ENCODE measurements at places on chromosomes 12 and 14. TPM values are rescaled to one million over a fixed set of nuclear protein-coding genes. Genes with fewer than 3 reads are reported as not detected.

- no peak for DNase-seq
These were observed 91.9 kb downstream of the SYNE3 start for GRCh38 chr14:95424529-95424928.

GRCh38 chr14:73500360-73500759 is 9.6 kb downstream of the RIOX1 start:
- no peak for DNase-seq

- no peak for DNase-seq
These were observed 1061.8 kb upstream of the FLRT2 start for GRCh38 chr14:84468153-84468552.

GRCh38 chr12:40911676-40912075 is 219.4 kb downstream of the CNTN1 start:
- DNase-seq: no peak

DNA sequence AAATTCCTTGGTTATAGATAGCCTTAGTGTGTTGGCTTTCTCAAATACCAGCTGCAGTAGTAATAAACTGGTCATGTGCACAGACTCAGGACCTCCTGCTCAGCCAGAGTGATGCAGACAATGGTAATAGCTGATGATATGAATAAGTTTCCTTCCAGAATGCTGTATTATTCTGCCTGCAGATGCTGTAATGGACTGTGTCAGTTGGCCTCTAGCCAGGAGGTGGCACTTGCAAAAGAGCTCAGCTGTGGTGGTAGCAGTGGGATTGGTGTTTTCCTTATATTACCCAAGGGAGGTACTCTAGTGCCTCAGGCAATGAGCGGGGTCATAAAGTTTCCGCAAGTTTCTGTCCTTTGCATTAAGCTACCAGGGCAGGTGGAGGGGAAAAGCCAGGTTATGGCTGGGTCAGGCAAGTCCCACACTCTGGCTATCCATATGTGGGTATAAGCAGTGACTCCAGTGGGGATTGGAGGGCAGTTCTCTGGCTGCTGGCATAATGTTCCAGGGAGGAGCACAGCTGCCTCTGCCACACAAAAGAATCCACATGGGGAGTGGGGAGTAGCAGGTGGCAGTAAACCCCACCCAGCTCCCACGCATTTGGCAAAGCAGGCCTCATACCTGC is 14.0 kb upstream of the MUCL1 start:
- no peak for DNase-seq

DNA sequence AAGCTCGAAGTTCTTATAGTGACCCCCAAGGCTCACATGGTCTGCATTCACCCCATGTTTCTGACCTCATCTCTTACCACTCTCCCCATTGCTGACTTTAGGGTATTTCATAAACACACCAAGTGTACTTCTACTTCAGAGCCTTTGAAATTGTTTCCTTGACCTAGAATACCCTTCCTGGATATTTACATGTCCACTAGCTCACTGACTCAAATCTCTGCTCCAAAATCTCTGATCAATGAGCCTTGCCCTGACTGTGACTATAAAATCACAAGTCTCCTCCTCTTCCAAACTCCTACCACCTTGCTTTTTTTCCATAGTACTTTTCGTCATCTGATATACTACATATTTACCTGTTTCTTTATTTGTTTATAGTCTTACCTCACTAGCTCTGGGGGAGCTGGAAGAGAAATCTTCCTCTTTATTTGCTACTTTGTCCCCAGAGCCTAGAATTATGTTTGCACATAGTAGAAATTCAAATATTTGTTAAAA is 105.1 kb downstream of the RMST start:
- no peak for DNase-seq

DNA sequence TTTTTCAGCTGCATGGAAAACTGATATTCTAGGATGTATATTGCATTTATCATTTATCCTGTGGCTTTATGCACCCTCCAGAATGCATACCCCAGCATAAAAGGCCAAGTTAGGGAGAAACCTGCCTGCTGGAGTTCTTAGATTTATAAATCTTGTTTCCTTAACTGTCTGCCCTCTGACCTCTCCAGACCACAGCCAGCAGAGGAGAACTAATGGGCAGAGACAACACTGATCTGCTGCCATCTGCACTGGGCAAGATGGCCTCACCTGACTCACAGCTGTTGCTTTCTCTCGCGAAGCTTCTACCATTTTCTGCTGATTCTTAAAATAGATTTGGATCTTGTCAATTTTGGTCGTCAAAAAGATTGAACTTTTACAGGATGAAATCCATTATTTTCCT is 65.8 kb downstream of the PPP2R5C start:
- DNase-seq: no peak

DNA sequence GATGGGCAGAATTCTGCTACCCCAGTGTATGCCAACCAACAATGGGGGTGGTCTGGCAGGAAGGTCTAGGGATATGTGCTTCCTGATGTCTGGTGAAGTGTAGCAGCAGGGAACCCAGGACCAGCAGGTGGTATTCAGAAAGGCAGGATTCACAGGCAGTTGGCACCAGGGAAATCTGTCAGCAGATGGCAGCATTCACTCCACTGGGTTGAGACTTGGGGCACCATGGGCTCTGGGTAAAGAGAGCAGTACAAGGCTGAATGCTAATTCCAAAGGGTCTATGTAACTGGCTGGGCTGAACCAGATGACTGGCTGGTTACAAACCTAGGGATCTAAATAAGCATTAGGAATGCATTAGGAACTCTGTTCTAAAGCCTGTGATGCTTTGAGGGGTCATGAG is 466.9 kb upstream of the STXBP6 start:
- DNase-seq: no peak

DNA sequence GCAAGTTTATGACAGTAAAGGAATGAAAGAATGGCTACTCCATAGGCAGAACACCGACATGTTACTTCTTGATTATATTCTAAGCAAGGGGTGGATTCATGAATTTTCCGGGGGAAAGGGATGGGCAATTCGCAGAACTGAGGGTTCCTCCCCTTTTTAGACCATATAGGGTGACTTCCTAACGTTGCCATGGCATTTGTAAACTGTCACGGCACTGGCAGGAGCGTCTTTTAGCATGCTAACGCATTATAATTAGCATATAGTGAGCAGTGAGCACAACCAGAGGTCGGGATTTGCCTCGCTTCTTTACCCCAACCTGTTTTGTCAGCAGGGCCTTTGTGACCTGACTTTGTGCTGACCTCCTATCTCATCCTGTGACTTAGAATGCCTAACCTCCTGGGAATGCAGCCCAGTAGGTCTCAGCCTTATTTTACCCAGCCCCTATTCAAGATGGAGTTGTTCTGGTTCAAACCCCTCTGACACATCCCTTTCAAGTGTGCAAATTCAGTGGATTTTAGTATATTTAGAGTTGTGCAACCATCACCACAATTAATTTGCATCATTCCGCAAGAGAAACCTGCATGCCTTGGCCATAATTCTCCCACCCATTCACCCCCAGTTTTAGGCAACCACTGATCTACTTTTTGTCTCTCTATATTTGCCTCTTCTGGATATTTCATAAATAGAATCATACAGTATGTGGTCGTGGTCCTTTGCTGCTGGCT is 27.4 kb downstream of the PALS1 start:
- no peak for DNase-seq

GRCh38 chr12:92860521-92860920 is 68.6 kb downstream of the EEA1 start:
- DNase-seq: no peak

- no peak for DNase-seq
These were observed 25.5 kb downstream of the LRTM2 start for GRCh38 chr12:1845886-1846285.

DNA sequence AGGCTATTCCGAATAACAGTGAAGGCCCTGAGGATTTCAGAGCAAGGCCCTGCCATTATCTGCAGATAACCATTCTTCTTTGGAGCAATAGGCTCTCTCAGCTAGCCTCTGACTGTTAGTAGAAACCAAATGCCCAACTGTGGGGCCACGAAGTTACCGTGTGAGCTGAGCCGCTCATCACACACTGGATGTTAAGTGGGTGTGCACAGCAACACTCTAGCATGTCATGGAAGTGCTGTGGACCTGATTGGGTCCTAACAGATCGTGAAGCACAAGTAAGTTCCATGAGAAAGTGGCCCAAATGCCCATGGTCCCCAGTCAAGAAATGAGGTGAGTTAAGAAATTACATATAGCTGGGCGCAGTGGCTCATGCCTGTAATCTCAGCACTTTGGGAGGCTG is 190.4 kb downstream of the ALG10 start:
- no peak for DNase-seq

DNA sequence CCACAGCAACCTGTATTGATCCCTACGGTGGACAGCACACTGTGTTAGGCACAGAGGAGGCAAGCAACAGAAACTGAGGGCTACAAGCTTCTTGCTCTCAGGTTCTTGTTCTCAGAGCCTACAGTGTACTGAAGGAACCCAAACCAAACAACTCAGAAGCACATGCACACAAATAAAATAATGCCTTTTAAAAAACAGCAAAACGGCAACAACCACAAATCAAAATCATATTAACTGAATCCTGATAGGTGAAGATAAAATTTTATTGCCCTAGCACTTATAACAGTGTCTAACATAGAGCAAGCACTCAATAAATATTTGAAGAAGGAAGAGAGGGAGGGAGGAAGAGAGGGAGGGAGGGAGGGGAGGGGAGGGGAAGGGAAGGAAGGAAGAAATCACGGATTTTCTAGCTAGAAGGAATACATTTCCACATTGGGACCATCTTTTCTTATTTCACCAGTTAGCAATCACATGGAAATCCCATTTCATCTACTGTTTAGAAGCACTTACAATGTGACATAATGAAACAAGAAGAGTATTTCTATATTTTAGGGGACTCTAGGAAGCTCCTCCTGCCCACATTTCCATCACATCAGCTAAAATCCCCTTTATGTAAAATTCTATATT is 27.2 kb downstream of the DMAC2L start:
- peak; percentile 21 for DNase-seq

GRCh38 chr14:88853129-88853528 is 28.7 kb downstream of the TTC8 start:
- DNase-seq: no peak

The TAS2R46 gene
- not detected for polyA plus RNA-seq

The KRT83 gene
- not detected for polyA plus RNA-seq

The GDF3 gene
- 0.09 TPM for polyA plus RNA-seq

The ARID2 gene
- 5.3 TPM for polyA plus RNA-seq

The KLRD1 gene
- not detected for polyA plus RNA-seq

The PLA2G1B gene
- 9.2 TPM for polyA plus RNA-seq
